ENCODE measurements at places on chromosomes 1 and 21. TPM values are rescaled to one million over a fixed set of nuclear protein-coding genes. Genes with fewer than 3 reads are reported as not detected.

GON4L gene
- total RNA-seq: 30.8 TPM

SKI gene
- total RNA-seq: 44.2 TPM

C1orf94 gene
- total RNA-seq: not detected

KIRREL1 gene
- 8.2 TPM for total RNA-seq

DNA sequence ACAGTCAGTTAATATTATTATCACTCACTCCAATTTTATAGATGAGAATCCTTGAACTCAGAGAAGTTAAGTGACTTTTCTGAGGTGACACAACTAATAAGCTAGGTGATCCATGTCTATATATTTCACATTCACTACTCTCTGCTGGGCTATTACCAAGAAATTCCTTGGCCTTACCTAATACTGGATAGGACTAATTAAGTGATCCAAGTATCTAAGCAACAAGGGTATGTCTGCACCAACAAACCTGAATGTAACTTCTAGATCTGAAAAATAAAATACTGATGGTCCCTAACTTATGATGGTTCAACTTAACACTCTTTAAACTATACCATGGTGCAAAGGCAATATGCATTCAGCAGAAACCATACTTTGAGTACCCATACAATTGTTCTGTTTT is 14.8 kb upstream of the CASQ2 start:
- no peak for DNase-seq

GRCh38 chr1:207830788-207831187 is 78.9 kb downstream of the CD46 start:
- DNase-seq: peak; percentile 88

DNA sequence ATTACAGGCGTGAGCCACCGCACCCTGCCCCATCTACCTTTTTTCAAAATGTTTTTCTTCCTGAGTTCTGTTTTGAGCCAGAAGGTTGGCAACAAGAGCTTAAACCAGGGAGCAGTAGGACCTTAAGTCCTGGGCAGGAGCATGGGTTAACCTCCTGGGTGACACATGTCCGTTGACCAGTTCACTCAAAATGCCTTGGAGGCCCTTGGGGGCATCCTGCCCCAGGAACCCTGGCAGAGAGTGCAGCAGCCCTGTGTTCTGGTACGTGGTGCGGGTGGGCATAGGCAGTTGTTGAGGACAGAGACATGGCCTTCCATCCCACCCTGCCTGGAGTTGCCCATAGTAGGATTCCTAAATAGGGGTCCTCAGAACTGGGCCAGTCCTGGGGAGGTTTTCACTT is 11.6 kb downstream of the H6PD start:
- DNase-seq: no peak

DNA sequence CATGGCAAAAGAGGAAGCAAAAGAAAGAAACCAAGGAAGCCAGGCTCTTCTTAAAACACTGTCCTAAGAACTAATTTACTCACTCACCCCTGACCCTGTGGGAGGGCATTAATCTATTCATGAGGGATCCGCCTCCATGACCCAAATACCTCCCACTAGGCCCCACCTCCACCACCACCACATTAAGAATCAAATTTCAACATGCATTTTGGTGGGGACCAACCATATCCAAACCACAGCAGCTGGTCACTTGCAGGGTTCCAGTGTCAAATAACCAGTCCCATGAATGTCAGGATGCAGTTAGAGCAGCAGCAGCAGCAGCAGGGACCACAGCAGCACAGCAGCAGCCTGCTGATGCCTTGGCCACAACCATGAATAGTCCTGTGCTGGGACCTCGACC is 83.8 kb downstream of the ZC3H11B start:
- no peak for DNase-seq

DNA sequence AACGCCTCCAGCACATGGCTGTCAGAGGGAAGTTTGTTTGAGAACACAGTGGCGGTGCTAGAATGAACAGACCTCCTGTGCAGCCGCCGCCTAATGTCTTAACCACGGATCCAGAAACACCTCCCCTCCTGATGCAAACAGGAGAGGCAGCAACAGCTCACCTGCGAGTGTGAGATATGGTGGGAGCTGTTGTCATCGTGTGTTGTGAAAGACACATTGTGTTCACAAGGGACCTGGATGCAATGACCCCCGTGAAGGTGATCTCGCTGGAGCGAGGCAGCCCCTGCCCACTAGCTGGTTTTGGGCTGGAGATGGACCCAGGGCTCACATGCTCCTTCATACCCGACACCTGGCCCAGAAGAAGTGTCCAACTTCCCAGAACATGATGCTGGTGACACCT is 315.3 kb upstream of the C1orf174 start:
- DNase-seq: no peak

DNA sequence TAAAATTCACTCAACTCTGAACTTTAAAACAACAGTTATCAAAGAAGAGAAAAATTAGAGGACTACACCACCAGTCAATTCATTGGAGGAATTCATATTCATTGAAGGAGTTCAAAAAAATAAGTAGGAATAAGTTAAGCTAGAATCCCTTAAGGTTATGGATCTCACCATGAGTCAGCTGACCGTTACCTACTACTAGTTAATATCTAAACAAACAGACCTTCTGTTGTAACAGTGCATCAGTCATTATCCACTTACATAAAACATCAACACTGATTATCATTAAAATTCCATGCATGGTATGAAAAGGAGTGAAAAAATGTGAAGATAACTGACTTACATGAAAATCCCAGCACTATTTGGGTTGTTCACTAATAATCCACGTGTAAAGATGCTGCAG is 44.9 kb downstream of the FOXJ3 start:
- DNase-seq: no peak

GRCh38 chr1:31761883-31762282 is 2.3 kb downstream of the ADGRB2 start:
- no peak for DNase-seq

- no peak for DNase-seq
These were observed 59.2 kb downstream of the CD34 start for GRCh38 chr1:207851696-207852095.

Measured in heart left ventricle (tissue), 16 donors.